MG63 (cell line): ENCODE measurements at places on chromosomes 4 and X. TPM values are rescaled to one million over a fixed set of nuclear protein-coding genes. Genes with fewer than 3 reads are reported as not detected.
A peak's percentile ranks its signal among the peaks of the same experiment; 100 is the strongest.

DMP1 gene
- total RNA-seq = not detected in 2 replicates

CORIN gene
- total RNA-seq = not detected in 2 replicates

KLHL13 gene
- 14.2 and 16.3 TPM in 2 replicates for total RNA-seq

AMTN gene
- 2.6 TPM in 1 of 2 replicates, not detected in the other for total RNA-seq

LRRC66 gene
- 0.07 and 0.59 TPM in 2 replicates for total RNA-seq

RPGR gene
- 6.8 and 7.1 TPM in 2 replicates for total RNA-seq

MAN2B2 gene
- total RNA-seq = 2.8 and 5.0 TPM in 2 replicates

CLDN2 gene
- not detected in 2 replicates for total RNA-seq

BLTP1 gene
- total RNA-seq = 8.2 and 12.9 TPM in 2 replicates

TCEAL5 gene
- not detected in 2 replicates for total RNA-seq

TNMD gene
- not detected in 2 replicates for total RNA-seq

MAGEA2 gene
- not detected in 2 replicates for total RNA-seq

DMRTC1 gene
- not detected in 2 replicates for total RNA-seq

TAB3 gene
- 0.82 and 1.7 TPM in 2 replicates for total RNA-seq

DNA sequence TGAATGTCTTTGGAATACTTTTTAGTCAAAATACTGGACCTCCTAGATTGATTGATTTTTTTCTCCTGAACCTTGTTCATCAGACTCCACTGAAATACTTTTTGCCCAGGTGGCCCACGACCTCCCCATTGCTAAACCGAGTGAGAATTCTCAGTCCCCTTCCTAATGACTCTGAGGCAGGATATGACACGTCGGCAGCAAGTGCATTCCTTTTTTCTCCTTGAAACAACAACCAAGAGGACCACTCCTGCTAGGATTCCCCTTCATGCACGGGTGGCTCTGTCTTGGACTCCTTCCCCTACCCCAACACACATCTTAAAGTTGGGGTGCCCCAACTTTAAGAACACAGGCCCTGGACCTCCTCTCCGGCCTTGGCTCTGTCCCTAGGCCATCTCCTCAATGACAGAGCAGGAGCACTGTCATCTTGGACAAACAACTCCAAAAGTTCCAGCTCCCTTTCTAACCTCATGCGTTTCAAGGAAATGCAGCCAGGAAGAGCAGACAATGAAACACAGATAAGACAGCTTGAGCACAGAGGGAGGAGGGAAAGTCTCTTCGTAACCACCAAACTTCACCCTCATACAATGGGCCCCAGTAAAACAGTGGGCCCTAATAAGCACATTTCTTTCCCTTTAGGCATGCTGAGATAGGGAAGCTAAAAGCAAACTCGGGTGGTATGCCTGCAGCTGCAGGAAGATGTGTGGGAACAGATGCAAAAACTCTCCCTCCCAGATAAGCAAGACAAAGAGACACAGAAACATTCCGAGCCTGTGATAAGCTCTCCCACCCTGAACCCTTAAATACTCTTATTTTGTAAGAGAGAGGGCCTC, 33.9 kb downstream of the ZBTB49 start:
- DNase-seq = no peak

GRCh38 chr4:73452953-73453700, 17.1 kb downstream of the AFP start:
- DNase-seq = no peak

- DNase-seq = peak; percentile 0
These were observed 201.0 kb downstream of the PAPSS1 start for GRCh38 chr4:107519053-107519452.

DNA sequence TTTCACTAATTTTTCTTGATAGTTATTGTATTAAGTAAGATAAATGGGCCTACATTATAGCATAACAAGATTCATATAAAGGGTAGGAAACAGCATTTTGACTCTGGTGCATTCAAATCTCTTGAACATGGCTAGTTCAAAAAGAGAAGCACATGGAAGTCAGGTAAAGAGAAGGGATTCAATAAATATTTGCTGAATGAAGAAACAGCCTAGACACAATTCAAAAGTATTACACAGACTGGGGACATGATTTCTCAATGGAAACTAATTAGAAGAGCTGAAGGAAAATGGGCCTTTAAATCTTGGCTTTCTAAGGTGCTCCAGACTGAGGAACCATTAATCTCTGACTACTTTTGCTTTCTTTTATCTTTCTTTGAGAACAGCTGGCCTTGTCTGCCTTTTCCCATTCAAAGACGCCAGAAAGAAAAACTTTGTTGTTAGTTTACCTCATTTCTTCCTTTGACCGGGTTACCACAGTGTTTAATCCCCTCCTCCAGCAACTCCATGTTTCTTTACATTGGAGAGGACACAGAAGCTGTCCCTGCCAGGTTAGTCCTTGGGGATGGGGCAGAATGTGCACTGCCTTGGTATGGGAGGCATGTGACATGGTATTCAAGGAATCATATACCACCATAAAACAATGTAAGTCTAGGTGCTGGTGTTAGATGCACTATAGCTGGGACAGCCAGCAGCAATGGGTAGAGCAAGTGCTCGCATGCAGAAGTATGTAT, 264.2 kb downstream of the CAMK2D start:
- DNase-seq = no peak

DNA sequence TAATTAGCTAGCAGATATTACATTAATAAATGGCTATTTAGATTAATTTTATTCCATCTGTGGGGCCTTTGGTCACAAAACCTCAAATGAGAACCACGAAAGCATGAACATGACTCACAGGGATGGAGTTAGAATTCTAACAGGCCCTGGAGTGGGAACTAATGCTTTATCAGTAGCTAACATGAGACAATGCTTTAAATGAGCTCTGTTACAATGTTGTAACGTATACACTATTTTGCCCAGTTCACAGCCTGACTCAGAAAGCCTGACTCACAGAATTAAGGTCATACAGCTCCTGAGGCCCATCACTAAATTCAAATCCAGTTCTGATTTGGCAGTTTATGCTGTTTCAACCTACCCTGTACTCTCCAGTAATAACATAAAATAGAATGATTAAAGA, 23.2 kb downstream of the VEGFC start:
- peak; percentile 89 for DNase-seq

- DNase-seq = no peak
These were observed 316.9 kb upstream of the AMOT start for GRCh38 chrX:113157496-113157895.

DNA sequence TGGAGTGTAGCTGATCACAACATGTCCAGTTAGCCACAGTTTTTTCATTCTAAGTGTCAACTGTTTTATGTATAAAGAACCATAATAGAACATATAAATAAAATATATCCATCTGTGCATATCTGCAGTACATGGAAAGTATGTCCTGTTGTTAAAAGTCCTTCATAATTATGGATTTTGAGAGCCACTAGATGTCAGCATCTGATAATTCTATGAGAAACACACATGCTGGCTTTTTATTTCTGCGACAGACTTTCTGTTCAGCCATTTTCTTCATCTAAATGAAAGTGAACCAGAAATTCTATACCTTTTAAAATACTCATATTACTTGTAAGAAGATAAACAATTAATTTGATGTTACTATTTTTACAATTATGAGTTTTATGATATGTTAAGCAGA, 251.5 kb downstream of the GPM6A start:
- DNase-seq = no peak

DNA sequence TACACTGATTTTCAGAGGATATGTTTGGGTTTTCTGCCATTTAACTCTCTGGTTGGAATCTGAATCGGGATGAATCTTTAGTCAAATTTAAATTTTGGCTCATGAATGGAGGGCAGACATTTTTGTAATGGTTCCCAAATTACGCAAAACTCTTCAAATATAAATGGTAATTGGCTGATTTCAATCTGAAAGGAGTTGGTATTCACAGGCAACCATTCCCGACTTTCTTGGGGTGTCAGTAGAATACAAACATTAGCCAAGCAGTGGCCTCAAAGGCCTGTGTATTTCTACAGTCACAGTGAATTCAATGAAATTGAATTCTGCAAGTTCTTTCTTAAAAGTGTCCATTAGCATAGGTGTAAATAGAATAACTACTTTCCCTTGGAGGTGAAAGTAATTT, 668.8 kb upstream of the PRKX start:
- no peak for DNase-seq

DNA sequence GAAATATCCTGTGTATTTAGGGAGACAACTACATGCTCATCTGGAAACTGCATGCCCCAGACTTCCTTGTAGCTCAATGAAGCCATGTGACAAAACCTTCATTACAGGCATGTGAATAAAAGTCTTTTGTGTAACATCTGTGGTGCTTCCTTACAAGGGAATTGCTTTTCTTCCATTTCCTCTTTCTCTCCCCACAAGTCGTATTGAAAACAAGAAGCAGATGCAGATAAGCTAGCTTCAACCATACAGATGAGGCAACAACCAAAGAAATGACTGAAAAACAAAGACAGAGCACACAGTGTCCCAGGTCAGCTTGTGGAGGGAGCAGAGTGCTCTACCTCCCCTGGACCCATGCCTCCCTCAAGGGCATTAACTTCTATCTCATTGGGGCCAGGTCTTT, 115.8 kb upstream of the INPP4B start:
- DNase-seq = no peak

- DNase-seq = no peak
These were observed 173.1 kb downstream of the FSTL5 start for GRCh38 chr4:161990721-161991120.

DNA sequence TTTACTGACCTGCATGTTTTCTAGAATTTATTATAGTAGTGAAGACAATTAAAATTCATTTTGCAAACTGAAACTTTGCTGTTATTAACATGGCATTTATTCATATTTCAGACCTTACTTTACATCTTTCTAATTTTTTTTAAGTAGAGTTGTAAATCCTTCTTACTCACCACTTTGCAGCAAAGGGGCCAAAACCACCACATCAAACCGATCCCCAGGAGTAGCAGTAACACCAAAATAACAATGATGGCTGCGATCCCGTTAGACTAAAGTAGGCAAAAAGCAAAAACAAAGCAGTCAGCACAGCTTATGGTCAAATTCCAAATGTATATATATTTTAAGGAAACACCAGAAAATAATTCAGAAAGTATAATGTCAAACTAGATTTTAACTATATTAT, 64.7 kb downstream of the ANTXR2 start:
- no peak for DNase-seq

GRCh38 chrX:13397878-13398818, 78.3 kb upstream of the ATXN3L start:
- peak; percentile 95 for DNase-seq

GRCh38 chr4:74317616-74318246, 9.5 kb downstream of the EPGN start:
- no peak for DNase-seq

GRCh38 chr4:9765091-9765490, 16.3 kb upstream of the DRD5 start:
- DNase-seq = no peak

- no peak for DNase-seq
These were observed 236.8 kb downstream of the ARHGAP10 start for GRCh38 chr4:147968641-147969040.

DNA sequence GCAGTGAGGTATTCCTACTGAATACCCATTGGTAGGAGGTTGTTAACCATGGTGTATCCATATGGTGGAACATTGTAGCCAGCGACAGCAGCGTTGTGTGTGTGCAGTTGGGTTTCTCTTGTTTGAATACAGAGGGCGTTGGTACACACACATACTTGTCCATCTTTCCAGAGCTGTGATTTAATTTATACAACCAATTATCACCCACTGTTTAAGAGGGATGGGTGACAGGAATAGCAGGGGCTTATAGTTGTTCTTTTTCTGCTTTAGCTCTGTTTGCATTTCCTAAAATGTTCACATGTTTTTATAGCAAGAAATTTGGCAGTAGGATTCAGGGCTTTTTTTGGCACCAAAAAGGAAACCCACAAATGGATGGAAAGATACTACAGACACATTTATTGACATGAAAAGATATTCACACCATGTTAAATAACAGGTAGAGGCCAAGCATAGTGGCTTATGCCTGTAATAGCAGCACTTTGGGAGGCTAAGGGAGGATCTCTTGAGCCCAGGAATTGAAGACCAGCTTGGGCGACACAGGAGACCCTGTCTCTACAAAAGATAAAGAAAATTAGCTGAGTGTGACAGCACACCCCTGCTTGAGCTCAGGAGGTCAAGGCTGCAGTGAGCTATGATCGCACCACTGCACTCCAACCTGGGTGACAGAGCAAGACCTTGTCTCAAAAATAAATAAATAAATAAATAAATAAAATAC, 60.6 kb downstream of the TNIP2 start:
- no peak for DNase-seq

- DNase-seq = no peak
These were observed 9.1 kb downstream of the ARX start for GRCh38 chrX:25006586-25007058.

- no peak for DNase-seq
These were observed 141.1 kb downstream of the MOSPD2 start for GRCh38 chrX:15014281-15014680.

DNA sequence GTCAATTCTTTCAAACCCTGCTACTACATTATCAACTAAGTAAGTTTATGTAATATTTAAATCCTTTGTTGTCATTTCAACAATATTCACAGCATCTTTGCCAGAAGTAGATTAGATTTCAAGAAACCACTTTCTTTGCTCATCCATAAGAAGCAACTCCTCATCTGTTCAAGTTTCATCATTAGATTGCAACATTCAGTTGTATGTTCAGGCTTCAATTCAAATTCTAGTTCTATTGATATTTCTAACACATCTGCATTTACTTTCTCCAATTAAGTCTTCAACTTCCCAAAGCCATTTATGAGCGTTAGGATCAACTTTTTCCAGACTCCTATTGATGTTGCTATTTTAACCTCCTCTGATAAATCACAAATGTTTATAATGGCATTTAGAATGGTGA, 66.1 kb downstream of the BMP3 start:
- DNase-seq = no peak

DNA sequence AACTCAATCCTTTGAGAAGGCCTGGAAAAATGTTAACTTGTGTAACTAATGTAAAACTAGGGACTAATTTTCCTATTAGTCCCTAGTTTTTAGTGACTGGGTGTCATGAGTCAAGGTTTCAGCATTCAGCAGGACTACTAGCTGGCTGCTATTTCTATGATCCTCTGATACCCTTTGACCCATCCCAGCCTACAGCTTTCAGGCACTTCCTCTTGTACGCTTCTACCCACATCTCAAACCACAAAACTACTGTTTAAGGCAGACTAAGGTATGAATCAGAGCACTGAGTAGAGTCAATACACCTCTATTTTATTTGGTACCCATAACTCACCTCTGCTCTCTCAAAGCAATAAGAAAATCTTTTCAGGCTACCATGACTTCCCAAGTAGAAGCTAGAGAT, 809.6 kb downstream of the PDHA2 start:
- no peak for DNase-seq

GRCh38 chr4:14987054-14987453, 15.2 kb upstream of the CPEB2 start:
- DNase-seq = no peak
